Lung microvascular endothelial cell (primary cell): ENCODE measurements at places on chromosomes 6 and 20.

GRCh38 chr6:117265410-117266256, at the start of gene VGLL2:
Gene VGLL2 (plus strand): TSS chr6:117265558. CDS start chr6:117265764, 206 bp downstream.
- DNase-seq: peak; percentile 54

DNA sequence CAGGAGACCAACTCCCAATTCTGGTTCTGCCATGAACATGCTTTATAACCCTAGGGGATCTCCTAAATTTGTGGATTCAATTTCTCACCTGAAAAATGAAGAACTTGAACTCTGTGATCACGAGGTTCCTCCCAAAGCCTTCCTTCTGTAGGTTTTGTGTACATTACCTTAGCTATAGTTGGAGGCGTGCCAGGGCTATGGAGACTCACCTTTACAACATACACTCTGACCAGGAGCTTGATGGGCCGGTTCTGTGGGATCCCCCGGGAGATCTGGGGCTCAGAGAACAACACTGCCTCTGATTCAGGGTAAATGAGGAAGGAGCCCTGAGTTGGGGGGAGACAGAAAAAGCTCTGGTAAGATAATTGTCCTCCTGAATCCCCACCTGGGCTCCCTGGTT, 34.1 kb downstream of the ERGIC3 start:
- no peak for DNase-seq

GRCh38 chr20:4435225-4435624, 286.5 kb upstream of the PRND start:
- no peak for DNase-seq

DNA sequence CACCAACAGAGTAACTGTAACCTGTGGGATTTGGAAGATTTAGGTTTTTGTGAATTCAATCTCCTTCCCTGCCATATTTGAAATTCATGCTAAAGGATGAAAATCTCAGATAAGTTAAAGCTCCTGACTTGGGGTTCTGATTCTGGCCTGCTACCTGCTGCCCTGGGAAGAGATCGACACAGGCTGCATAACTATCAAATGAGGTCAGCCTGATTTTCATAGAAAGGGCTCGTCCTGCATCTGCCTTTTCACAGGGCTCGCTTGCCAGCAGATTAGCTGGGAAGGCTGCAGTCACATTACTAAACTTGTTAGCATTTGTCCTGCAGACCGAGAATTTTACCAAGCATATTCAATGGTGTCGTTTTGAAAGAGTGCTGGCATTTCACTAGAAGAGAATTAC, 14.6 kb downstream of the GCLC start:
- no peak for DNase-seq

GRCh38 chr20:57779401-57780003, 69.7 kb upstream of the PMEPA1 start:
- no peak for DNase-seq

DNA sequence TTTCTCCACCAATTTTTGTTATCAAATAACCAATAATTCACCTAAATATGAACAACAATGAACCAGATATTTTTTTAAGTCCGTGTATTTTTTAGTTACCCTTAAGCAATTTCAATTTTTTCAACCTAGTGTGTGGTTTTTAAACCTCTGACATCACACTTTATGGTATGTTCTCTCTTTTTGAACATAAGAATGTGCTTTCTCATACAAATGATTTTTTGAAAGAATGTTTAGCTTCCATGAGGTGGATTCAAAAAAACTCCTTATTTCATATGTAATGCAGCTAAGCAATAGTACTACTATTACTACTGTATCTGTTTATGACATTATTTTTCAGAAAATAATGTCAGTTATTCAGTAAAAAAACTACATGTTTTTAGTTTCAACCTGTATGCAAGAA, 19.4 kb upstream of the MEI4 start:
- no peak for DNase-seq

GRCh38 chr6:43924222-43924702, 154.3 kb downstream of the VEGFA start:
- DNase-seq: no peak

DNA sequence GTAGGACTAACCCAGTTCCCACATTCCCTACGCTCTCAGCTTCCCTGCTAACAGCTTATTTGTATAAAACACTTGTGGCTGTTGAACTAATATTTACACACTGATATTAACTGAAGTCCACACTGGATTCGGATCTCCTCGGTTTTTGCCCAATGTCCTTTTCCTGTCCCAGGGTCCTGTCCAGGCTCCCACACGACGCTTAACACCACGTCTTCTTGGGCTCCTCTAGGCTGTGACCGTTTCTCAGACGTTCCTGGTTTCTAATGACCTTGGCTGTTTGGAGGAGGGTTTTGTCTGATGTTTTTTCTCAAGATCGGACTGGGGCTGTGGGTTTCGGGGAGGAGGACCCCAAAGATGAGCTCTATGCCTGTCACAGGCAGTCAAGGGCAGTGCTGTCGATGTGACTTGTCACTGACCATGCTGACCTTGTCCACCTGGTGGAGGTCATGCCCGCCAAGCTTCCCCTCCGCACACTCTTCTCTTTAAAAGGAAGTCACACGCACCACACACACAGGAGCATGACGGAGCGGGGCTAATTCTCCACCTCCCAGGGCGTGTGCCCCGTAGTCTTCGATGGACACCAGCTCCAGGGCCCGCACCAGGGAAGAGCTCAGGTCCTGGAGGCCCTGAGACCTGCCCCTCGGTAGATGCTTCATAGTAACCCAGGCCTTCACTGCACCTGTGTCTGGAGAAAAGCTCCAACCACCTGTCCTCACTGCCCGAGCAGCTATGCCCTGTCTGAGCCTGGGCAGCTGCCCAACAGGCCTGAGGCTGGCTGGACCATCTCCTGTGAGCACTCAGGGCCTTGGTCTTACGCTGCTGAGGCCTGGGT, 72.0 kb downstream of the TTLL2 start:
- DNase-seq: no peak

DNA sequence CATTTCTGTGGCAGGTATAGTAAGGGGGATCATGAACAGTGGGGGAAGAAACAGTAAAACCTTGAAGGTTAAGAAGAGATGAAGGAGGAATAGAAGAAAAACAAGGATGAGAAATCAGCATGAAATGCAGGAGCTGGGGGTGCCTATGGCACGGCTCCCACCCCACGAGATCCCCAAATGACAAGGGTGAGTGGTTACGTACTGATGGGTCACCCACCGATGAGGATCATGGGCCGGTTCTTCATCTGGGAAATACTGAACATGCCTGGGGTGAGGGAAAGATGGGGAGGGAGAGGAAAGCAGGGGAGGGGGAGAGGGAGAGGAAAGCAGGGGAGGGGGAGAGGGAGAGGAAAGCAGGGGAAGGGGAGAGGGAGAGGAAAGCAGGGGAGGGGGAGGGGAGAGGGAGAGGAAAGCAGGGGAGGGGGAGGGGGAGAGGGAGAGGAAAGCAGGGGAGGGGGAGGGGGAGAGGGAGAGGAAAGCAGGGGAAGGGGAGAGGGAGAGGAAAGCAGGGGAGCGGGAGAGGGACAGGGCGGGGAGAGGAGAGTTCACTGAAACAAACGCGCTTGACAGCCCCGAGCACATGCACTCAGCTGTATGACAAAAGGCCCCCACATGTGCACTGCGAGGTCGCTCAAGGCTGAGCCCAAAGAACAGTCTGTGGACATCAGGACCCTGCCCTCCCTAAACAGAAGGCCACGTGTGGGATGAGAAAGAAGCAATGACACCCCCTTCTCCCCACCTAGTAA, 25.3 kb downstream of the MOCS1 start:
- DNase-seq: no peak

- no peak for DNase-seq
Observed at GRCh38 chr6:138272533-138273315, 54.4 kb upstream of the PBOV1 start.

DNA sequence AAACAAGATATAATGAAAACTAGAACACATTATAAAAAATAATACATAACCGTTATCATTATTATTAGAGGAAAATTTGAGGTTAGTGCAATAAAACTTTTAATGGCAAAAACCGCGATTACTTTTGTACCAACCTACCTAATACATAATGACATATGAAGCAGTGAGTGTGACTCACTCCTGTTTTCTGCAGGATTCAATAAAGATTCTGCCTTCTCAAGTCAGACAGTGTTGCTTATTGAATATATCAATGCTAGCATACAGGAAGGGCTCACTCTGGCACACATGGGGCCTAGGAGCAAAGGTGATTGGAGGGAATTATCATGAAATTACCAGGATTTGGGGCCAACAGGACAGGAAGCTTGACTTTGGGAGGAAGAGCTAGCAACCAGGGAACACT, 230.8 kb upstream of the CEP162 start:
- no peak for DNase-seq

DNA sequence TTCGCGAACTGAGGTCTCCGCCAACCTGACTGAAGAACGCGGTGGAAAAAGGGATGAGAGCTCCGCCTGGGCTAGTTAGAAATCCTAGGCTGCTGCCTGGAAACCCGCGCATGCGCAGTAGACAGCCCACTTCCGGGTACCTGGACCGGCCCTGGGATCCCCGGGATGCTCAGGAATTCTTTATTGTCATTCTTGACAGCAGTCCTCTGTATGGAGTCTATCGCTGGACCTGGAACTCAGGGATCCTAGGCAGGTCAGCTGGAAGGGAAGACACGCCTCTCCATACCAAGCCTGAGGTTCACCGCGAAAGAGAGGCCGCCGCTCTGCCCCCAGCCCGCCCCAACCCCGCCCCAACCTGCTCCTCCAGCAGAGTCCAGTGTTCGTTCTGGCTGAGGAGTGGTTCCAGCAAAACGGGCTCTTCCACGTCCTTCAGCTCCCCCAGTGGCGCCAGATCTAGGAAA, 1379.2 kb upstream of the DEFB115 start:
- no peak for DNase-seq

- DNase-seq: no peak
Observed at GRCh38 chr6:35960187-35960586, 39.3 kb upstream of the SRPK1 start.

- no peak for DNase-seq
Observed at GRCh38 chr6:84448331-84448730, 220.9 kb upstream of the CEP162 start.

DNA sequence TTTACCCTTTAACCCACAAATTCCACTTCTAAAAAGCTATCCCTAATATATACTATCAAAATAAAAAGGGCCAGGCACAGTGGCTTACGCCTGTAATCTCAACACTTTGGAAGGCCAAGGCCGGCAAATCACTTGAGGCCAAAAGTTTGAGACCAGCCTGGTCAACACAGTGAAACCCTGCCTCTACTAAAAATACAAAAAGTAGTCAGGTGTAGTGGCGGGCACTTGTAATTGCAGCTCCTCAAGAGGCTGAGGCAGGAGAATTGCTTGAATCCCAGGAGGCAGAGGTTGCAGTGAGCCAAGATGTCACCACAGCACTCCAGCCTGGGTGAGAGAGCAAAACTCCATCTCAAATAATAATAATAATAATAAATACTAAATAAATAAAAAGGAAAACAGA, 82.5 kb downstream of the TRIM27 start:
- no peak for DNase-seq

DNA sequence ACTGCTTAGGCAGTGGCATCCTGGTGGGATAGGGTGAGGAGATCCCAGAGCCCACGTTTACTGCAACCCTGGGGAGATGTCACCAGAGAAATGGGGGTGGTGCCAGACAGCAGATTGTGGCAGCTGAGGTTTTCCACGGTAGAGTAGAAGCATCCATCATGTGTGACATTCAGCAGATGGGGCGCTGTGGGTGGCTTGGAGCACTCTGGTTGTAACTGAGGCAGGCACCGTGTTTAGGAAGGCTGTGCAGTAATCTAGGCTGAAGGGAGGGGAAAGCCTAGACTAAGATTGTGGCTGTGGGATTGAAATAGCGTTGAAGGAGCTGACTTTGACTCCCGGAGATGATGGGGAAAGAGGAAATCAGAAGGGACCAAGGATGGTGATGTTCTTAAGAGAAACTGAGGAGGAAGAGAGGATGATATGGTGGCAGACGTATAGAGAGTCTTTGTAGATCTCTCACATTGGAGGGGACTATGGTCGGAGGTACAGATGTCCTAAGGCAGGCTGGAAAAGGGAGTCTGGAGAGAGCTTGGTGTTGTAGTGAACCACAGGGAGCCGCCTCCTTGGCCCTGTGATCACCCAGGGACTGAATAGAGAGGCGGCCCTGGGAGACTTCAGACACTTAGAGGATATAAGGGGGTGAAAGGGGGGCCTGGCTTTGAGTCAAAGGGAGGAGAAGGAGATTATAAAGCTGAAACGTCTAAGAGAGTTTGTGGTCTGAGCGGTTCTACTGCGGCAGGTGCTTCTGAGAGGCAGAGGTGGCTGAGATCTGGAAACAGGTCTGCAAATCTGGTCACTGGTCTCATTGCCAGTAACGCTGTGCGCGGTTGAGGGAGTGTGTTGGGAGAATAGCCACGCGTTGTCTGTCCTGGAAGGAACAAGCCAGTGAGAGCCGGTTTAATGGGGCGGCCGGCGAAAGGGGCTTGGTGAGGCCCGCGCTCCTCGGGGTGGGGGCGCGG, 792 bp upstream of the MICA start:
- DNase-seq: peak; percentile 26

DNA sequence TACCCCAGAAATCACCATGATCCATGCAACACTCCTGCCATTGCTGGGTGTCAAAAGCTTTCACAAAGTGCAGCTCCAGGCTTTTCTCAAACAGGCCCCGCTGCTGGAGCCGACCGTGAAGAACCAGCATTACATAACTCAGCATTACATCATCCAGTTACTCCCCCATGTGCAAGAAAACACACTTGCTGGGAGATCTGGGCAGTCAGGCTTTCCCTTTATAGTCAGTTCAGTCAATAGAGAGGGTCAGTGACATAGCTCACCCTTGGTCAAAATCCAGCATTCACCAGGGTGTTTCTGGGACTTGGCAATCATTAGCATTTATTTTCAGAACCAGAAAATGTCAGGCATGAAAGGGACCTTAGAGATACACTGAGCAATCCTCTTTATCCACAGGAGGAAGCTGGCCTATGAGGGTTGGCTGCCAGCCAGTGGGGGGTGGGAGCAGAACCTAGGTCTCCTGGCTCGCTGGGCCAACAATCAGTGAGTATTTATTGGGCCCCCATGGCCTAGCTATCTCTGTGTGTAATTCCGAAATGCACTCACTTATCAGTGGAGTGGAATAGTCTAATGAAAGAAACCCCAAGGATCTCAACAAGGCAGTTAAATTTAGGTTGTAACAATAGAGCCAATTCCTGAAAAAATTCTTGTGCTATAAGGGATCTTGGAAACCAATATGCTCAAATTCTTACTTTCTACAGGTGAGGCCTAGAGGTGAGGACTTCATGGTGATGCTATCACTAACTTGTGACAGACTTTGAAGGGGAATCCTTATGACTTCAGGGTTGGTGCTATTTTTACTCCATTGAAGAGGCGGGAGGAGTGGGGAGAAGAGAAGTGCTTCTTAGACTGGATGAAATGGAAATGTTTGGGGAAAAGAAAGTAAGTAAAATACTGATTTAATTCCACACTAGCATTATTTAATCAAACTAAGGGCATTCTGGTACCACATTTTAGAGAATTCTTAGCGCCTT, 54.6 kb downstream of the LYRM4 start:
- peak; percentile 72 for DNase-seq
